ENCODE measurements at places on chromosomes 2 and 18. TPM values are rescaled to one million over a fixed set of nuclear protein-coding genes. Genes with fewer than 3 reads are reported as not detected.

Gene NTSR2
- polyA plus RNA-seq: not detected

Gene CNDP1
- not detected for polyA plus RNA-seq

Gene GPC1
- 49.0 TPM for polyA plus RNA-seq

DNA sequence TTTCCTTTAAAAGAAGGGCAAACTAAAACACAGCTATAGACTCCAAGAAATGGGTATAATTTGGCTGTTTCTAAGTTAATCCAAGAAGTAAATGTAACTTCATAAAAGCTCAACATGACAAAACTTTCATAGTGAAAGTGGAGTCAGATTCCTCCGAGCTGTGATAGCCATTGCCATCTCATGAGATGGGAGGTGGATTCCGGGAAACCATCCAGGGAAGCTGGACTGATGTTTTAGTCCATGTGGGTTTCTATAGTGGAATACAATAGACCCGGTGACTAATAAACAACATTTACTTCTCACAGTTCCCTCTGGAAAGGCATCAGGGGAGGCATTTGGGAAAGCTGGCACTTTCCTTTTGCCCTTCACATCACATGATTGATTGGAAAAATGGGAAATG, 10.0 kb upstream of the LAPTM4A start:
- no peaks in the 10 kb centered on the region for H3K36me3 ChIP-seq
- no peak overlapping the region for H3K27ac ChIP-seq
- H3K4me1 ChIP-seq: peaks cover 8% of the 10 kb centered on the region
- no peak for DNase-seq

GRCh38 chr2:142803158-142803557, 74.3 kb upstream of the KYNU start:
- DNase-seq: no peak
- no peaks in the 10 kb centered on the region for H3K36me3 ChIP-seq
- H3K4me1 ChIP-seq: no peaks in the 10 kb centered on the region
- H3K27me3 ChIP-seq: no peaks in the 10 kb centered on the region
- H3K27ac ChIP-seq: no peak overlapping the region

- no peak overlapping the region for H3K27ac ChIP-seq
- peaks cover 16% of the 10 kb centered on the region for H3K4me1 ChIP-seq
- peak; percentile 37 for DNase-seq
- no peak overlapping the region for H3K4me3 ChIP-seq
Measured at GRCh38 chr2:181077128-181077709, 96.8 kb downstream of the UBE2E3 start.

- no peak overlapping the region for H3K27ac ChIP-seq
- H3K4me3 ChIP-seq: no peak overlapping the region
- no peaks in the 10 kb centered on the region for H3K36me3 ChIP-seq
- no peak for DNase-seq
Measured at GRCh38 chr18:70249118-70249517, 39.7 kb upstream of the SOCS6 start.
